ENCODE measurements at places on chromosomes 13 and 19.

DNA sequence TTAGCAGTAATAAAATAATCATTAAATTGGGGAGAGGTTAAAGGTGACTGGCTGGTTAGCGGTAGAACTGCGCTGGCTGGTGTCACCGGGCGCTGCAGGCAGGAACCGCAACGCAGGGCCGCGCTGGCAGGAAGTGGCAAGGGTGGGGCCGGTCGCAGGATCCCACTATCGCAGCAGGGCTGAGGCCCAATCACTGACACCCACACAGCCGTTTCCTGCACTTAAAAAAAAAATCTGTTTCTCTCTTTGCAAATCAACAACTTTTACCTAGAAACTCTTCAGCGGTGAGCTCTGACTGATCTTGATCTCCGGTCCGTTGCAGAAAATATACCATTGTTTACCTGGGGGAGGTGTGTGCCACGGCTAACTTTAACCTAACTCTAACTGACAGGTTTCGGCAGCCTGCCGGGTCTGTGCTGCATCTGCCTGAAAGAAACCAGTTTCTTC is 46.9 kb downstream of the KLF2 start:
- DNase-seq: peak; percentile 94

DNA sequence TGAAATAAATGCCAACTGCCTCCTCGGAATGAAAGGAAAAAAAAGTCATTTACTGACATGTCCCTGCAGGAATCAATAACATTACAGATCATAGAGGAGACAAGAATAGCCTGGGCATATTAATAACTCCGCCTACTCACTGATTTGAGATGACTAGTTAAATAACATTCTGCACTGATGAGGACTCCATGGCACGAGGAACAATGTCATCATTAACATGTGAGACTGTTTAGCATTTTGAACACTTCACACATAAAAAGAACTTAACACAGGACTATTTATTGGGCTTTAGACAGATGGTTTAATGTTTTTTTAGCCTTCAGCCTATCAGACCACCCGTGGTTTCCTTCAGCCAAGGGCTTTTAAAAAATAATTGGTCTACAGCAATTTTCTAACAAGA is 170.1 kb downstream of the OLFM4 start:
- no peak for DNase-seq

DNA sequence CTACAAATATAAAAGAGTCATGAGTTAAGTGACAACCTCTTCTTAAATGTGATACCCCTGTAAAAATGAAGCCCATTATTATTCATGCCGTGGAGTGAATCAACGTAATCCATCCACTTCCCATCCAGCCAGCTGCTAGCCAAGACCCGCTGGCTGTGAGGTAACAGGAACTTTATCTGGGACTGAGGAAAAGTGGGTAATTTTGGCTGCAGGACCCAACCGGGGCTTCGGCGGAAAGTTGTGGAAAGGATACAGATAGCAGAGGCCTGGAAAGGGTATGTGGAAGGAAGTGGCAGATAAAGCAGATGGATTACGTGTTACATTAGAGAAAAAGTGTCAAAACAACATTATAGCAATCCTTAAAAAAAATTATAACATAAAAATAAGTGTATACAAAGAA is 48.3 kb downstream of the SLC7A1 start:
- no peak for DNase-seq

DNA sequence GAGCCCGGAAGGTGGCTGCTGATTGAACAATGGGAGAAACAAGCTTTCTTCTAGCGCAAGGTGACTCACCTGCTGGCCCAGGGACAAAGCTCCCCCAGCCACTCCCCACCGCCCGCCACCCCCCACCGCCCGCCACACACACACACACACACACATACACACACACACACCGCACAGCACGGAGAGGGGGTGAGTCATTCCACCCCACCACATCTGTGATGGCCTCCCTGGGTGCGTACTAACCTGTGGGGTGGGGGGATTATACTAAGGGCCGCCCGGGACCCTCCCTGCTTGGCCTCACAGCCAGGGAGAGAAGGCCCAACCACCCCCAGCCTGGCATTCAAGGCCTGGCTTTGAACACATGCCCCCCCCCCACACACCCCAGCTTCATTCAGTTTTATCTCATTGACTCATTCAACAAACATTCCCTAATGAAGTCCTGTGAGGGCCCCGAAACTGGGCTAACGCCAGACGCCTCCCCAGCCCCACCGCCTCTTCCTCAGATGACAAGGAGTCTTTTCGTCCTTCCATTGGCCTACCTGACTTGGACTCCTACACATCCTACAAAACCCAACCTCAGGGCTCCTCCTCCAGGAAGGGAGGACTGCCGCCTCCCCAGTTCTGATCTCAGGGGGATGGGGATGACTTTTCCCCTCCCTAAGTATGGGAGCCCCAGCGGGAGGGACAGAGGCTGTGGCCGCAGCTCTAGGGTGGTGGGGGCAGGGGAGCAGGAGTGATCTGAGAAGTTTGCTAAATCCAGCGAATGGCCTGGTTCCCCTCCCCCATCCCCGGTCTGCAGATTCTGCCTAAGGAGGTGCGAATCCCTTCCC is 5.8 kb upstream of the ONECUT3 start:
- peak; percentile 32 for DNase-seq

DNA sequence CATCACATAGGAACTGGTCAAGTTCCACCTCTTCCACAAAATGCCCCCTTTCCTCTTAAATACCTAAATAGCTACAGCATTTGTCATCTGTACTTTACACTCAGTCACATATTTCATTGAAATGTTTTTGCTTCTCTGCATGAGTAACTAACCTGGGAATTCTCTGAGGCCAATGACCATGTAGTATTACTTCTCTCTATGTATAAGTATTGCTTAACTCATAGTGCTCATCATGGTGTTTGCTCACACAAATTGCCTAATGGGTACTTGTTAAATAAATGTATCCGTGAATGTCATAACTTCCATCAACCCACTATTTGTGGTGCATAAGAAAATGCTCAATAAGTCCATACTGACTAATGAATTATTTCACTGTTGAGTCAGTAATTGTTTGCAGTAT is 115.5 kb downstream of the FGF14 start:
- DNase-seq: no peak

DNA sequence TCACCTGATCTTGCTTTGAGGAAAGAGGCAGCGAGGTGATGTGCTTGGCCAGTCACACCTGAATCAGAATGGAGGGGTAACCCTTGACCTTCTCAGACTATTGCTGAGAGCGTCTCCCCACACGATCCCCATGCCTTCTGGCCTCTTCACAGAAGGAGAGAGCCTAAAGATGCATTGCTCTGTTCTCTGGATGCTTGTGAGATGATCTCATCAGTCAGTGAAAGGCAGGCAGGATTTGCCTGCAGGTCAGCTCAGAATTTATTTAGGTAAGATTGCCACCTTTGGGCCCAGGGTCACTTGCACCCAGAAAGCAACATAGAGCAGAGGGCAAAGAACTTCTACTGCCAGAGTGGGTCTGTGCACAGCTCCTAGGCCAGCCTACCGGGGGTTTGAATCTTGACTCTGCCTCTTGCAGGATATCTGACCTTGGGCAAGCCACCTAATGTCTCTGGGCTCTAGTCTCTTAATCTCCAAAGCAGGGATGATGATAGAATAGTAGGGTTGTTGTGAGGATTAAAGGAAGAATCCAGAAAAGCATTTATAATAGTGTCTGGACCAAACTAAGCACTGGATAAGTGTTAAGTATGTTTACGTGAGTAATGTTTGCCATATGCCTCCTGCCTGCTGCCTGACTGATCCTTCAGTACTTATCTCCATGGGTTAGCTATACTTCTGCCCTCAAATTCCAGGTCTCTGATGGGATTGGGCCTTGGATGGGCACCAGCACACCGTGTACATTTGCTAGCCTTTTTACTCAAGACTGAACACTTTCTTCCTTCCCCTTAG is 8.4 kb upstream of the FLT1 start:
- DNase-seq: no peak

GRCh38 chr13:25616674-25617073 is 244.9 kb downstream of the ATP8A2 start:
- no peak for DNase-seq

- no peak for DNase-seq
Observed at GRCh38 chr13:39840201-39840600, 184.7 kb downstream of the COG6 start.

DNA sequence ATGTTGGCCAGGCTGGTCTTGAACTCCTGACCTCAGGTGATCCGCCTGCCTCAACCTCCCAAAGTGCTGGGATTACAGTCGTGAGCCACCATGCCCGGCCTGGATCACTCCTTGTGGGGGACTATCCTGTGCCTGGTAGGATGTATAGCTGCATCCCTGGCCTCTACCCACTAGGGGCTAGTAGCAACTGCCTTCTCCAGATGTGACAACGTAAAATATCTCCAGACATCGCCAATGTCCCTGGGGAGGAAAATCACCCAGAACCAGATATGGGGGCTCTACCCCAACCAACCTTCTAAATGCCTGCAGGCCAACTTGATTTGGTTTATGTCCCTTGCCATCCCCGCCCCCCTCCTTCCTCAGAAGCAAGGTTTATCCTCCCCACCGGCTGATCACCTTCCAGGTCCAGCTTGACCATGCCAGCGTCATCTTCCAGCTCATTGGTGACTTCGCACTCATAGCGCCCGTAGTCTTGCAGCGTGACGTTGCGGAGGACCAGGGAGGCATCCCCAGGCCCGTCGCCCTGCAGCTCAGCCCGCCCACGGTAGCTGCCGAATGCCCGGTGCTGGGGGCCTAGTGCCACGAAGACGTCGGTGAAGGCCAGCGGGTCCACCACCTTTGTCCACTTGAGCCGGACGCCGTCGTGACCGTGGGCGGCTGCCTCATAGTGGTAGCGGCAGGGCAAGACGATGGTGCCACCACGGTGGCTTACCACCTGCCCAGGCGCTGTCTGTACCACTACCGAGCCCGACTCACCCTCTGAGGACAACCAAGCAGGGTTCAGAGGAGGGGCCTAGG is 12.5 kb downstream of the TM6SF2 start:
- no peak for DNase-seq

DNA sequence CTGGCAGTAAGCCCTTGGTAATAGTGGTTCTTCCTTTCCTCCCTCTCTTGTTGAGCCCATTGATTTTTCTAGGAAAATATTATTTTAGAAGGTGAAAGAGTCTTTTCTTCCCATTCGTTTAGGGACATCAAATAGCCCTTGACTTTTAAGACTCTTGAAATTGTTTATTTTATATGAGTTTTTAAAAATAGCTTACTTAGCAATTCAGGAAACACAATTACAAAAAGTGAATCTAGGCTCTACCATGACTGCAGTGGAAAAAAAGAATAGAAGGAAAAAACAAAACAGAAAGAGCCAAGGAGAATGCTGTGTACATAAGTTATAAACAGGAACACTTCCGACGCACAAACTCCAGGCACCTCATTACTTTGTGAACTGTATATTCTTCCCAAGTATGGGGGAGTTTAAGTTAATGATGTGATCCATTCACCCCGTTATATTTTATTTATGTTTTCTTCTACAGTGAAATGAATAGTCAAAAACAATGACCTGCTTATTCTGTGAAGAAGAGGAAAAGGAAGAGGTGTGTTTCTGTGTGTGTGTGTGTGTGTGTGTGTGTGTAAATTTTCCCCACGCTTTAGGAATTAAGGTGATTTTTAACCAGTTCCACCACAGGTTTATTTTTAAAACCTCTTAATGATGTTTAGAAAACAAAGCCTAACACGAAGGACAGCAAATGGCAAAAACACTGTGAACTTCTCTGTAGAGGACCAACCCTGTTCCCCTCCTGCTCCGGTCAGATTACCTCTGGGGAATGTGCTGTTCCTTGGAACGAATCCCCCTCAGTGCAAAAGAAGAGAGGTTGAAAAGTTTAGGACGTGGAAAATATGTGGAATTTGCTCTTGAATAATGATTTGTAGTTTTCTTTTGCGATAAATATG is 266.3 kb downstream of the KLF5 start:
- DNase-seq: no peak

DNA sequence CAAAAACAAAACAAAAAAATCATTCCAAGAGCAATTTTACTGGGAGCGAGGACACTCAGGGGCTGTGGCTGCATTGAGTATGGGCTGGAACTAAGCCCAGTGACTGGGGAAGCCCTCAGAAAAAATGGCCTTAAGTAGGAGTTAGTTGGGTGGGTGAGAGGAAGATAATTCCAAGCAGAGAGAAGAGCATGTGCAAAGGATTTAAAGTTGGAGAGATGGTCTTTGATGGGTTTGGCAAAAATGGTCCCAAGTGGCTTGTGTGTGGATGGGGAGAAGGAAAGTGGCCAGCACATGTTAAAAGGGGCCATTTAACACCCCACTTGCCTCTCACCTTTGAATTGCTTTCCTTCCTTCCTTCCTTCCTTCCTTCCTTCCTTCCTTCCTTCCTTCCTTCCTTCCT is 6.7 kb upstream of the CYP4F22 start:
- DNase-seq: no peak

- DNase-seq: no peak
Observed at GRCh38 chr13:110607675-110608224, 7.6 kb upstream of the NAXD start.

DNA sequence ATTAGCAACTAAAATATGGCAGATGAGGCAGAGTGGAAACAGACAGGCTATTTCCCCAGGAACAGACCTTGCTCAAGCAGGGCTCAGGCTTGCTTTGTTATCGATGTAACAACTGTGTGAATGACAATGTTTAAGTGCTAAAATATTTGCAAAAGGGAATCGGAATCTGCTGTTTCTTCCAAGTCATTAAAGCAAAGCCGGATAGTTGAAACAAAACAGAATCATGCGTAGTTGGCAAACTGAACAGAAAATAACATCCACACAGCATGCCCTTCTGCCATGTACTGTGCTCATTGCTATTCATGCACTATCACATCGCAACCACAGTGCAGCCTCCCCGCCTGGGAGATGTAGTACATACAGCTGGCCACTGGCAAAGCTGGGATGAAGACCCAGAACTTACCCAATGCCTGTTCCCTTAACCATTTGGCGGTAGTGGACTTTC is 799.1 kb downstream of the DIAPH3 start:
- no peak for DNase-seq

GRCh38 chr13:109770436-109770835 is 15.9 kb downstream of the IRS2 start:
- DNase-seq: no peak

DNA sequence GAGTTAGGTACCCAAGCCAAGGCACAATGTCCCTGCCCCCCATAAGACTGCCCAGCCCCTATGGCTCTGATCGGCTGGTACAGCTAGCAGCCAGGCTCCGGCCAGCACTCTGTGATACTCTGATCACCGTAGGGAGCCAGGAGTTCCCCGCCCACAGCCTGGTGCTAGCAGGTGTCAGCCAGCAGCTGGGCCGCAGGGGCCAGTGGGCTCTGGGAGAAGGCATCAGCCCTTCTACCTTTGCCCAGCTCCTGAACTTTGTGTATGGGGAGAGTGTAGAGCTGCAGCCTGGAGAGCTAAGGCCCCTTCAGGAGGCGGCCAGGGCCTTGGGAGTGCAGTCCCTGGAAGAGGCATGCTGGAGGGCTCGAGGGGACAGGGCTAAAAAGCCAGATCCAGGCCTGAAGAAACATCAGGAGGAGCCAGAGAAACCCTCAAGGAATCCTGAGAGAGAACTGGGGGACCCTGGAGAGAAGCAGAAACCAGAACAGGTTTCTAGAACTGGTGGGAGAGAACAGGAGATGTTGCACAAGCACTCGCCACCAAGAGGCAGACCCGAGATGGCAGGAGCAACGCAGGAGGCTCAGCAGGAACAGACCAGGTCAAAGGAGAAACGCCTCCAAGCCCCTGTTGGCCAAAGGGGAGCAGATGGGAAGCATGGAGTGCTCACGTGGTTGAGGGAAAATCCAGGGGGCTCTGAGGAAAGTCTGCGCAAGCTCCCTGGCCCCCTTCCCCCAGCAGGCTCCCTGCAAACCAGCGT is 3.0 kb upstream of the KMT2B start:
- DNase-seq: no peak

- DNase-seq: no peak
Observed at GRCh38 chr13:26589754-26590153, 32.3 kb downstream of the WASF3 start.

GRCh38 chr19:20964798-20965197 is 41.7 kb downstream of the ZNF85 start:
- DNase-seq: no peak

GRCh38 chr13:111066544-111066943 is 48.6 kb upstream of the ARHGEF7 start:
- no peak for DNase-seq

Measured in CD4-positive, alpha-beta T cell treated with Interleukin-10 for 1 hour (primary cell).